ENCODE measurements at places on chromosomes 4 and X.

DNA sequence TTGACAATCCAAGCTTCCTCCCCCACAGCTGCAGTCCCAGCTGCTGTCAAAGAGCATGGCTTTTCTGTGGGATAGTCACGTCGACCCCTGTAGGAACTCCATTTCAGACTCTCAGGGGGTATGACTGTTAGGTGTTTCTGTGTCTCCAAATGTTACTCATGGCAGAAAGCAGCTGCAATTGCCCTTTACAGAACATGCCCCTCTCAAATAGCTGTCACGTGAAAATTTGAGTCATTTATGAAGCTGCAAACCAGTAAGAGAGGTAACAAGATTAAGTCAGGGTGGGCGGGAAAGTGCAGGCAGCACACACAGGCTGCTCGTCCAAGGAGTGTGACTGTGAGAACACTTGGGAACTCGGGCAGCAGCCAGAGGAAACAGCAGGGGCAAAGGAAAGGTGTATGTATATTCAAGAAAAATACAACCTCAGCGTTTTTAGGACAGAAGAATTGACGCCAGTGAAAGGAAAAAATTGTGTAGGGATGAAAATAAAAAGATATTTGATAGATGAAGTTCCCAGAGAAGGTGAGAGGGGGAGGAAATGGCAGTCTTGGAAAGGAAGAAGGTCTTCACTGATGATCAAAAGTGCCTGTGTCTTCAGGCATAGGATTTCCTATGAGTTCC, 66.5 kb upstream of the TMEM184C start:
- DNase-seq = no peak

DNA sequence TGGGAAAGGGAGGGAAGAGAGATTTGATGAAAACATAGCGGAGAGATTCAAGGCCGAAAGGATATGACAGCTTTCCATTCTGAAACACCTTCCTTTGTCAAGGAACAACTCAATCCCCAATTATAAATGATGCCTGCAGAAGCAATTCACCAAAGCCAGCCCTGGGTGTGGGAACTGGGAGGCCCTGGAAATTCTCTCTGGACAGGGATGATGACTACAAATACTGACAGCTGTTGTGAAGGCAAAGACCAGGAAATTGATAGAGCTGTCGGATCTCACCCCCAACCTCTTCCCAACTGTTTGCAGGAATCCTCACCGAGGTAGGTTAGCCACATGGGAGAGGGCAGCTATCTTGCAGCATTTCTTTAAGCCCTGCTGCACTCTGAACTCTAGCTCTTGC, 54.3 kb downstream of the CCDC149 start:
- no peak for DNase-seq

- DNase-seq = no peak
These were observed 400 bp upstream of the PAQR3 start for GRCh38 chr4:78939667-78940008.

DNA sequence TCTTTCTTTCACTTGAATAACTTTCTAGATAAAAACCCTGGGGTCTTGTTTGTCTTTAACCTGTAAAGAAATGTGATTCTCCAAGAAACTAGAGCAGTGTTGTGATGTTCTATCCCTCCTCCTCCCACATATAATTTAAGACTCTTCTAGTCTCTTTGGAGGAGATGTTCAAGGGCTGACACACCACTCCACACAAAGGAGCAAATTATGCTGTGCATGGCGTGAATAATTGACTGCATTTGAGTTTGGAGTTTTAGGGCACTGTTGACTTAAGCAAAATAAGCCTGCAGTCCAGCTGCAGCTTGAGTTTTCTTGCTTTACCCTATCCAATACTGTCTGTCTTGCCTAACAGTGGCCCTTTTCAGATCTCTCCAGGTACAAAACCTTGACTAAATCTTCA, 119.7 kb downstream of the CHRDL1 start:
- DNase-seq = peak; percentile 83

DNA sequence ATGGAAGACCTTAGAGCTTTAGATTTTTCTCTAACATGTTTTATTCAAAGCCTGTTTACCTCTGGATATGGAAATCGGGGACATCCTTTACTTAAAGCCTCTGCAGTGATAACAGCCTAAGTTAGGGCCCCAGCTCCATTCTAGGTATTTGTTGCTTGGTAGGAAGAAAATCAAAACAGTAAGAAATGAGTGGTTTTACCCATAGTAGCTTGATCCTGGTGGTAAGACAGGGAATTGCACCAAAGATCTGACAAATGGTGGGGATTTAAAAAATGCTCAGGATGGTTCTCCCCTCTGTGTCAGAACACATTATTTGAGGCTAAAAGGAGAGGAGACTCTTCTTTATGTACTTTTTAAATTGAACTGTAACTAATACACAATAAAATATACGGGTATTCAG, 52.4 kb downstream of the AFF2 start:
- DNase-seq = no peak

- DNase-seq = no peak
These were observed 1884.7 kb upstream of the PCDH7 start for GRCh38 chr4:28835501-28835900.

DNA sequence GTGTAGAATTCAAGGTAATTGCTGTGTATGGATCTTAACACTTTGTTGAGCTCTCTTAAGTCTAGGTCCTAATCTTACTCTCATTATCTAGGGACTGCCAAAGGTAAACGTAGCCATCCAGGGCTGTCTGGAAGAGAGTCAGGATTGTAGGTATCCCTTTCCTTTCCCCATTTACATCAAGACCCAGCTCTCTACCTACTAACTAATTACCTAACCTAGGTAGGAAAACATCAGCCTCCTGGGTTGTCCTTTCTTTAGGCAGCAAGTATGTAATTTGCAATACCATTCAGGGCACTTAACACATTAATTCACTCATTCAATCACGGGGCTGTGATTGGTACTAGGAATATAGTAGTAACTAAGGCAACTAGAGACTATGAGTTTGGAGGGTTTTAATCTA, 15.2 kb upstream of the CPEB2 start:
- DNase-seq = no peak

DNA sequence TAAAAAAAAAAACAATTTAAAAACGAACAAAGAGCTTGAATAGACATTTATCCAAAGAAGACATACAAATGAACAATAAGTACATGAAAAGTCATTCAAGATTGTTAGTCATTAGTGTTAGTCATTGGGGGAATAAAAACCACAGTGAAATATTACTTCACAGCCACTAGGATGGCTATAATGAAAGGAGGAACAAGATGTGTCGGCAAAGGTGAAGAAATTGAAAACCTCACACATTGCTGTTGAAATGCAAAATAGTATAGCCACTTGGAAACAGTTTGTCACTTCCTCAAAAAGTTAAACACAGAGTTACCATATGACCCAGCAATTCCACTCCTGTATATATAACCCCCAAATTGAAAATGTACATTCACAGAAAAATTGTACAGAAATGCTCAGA, 45.2 kb upstream of the SLC39A8 start:
- DNase-seq = no peak

- no peak for DNase-seq
These were observed 29.2 kb downstream of the SULT1E1 start for GRCh38 chr4:69830560-69831269.

DNA sequence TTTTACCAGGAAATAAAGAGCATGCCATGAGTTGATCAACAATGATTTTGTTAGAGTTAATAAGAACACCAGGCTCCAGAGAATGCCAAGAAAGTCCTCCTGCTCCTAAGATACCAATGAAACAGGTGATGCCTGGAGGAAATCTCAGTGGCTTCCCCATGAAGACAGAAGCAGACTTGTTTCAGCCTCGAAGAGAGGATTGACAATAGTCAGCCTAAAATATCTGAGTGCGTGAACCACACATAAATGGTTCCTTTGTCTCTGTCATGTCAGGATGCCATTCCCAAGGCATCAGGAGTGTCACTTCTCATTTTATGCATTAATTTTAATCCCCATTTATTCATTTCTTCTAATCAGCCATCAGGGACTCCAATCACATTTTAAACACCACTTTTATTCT, 69.6 kb downstream of the PHOX2B start:
- DNase-seq = no peak

DNA sequence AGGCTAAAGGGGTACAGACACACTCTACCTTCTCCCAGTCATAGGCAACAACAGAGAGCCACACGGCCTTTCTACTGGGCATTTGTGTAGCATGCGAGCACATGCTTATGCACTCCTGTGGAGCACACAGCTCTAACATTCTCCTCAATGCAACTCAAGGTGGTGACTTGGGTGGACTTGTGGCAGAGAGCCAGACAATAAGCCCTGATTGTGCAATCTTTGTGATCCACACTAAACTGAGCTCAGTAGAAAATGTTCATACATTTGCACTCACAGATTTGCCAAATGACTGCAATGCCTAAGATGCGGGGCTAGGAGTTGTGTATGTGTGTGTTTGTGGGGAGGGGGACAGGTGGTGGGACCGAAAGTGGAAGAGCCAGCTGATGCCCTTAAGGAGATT, 31.4 kb upstream of the SETD7 start:
- DNase-seq = no peak

GRCh38 chr4:148310756-148311155, 131.5 kb downstream of the NR3C2 start:
- DNase-seq = no peak

DNA sequence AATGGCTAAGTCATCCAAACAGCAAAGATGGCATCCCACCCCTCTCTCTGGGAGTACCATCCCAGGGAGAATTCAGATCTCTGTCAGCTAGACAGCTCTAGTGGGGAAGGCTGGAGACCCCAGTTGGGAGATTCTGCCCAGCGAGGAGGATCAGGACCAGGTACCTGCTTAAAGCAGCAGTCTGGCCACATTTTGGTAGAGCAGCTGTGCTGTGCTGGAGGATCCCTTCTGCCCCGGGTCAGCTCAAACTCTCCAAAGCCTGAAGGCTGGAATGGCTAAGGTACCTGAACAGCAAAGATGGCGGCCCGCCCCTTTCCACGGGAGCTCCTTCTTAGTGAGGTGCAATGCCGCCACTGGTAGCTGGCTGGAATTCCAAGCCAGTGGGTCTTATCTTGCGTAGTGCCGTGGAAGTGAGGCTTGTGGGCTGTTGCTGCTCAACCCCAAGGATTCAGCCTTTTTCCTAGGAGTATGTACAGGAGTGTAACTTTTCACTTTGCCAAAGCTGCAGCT, 40.1 kb downstream of the SATL1 start:
- no peak for DNase-seq

GRCh38 chr4:1093391-1094335, 19.7 kb downstream of the RNF212 start:
- DNase-seq = no peak

DNA sequence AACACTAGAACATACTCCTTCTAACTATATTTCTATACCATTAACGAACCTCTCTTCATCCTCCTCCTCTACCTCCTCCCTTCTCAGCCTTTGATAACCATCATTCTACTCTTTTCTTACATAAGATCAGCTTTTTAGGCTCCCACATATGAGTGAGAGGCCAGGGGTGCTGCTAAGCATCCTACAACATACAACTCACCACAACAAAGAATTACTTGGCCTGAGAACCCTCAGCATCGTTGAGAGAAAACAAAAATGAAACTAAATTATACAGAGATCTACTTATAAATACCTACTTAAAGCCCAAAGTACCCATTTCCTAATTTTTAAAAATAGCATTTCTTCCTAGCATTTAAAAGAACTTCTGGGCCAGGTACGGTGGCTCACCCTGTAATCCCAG, 77.7 kb downstream of the CC2D2A start:
- no peak for DNase-seq

DNA sequence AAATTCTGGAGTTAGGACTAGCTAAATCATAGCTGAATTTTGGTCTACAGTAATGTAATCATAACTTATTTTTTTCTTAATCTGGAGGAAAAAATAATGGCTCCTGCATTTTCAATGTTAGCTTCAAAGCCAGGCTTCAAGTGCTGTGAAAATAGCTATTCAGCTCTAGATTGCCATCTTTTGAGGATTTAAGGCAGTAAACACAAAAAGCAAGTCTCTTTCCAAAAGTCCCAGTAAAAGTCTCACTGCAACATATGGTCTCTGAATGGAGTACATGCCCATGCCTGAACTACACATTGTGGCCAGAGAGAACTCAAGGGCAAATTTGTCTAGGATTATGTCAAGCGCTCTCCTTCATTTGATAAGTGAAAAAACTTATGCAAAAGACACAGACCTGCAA, 720.9 kb downstream of the FSTL5 start:
- DNase-seq = no peak

GRCh38 chrX:71626576-71626975, 8.3 kb upstream of the CXCR3 start:
- DNase-seq = no peak

- no peak for DNase-seq
These were observed 2.1 kb downstream of the CNGA2 start for GRCh38 chrX:151736685-151737084.

DNA sequence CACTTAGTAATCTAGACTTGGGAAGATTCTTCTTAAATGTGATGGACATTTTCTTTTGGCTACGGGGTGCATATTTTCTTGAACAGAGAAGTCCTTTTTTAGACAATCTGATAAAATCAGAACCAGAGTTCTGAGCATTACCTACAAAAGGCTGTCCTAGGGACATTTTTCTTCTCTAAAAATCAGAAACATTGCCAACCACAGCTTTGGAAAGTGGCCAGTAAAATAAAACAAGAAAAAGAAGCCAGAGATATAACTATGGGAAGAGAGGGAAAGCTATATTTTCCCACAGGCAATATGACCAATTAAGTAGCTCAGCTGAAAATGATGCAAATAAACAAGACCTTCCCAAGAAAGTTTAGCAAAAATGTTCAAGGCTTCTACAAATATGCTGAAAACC, 55.9 kb downstream of the MXRA5 start:
- no peak for DNase-seq

DNA sequence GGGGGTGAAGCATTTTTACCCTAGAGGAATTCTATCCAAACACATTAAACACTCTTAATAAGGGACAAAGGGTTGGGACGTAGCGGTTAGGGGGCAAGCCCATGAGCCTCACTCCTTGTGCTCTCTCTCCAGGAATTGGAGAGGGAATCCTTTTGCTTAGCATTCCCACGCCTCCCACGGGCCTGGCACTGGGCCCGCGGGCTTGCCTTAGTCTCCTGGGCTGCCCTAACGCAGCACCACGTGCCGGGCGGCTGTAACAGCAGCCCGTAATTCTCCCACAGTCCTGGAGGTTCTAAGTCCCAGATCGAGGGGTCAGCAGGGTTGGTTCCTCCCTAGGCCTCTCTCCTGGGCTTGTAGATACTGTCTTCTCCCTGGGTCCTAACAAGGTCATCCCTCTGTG, 67.5 kb downstream of the TBL1X start:
- no peak for DNase-seq

Measured in DMS79 (cell line).